ENCODE measurements at places on chromosomes 5 and 9. TPM values are rescaled to one million over a fixed set of nuclear protein-coding genes. Genes with fewer than 3 reads are reported as not detected.

Gene CKMT2
- 1,081 TPM for total RNA-seq

Gene FOXD4L5
- not detected for total RNA-seq

- no peak for DNase-seq
These were observed 327.5 kb downstream of the CAAP1 start for GRCh38 chr9:26565118-26565517.

GRCh38 chr5:170485616-170485911 lies 18.3 kb upstream of the KCNIP1 start:
- no peak for DNase-seq

DNA sequence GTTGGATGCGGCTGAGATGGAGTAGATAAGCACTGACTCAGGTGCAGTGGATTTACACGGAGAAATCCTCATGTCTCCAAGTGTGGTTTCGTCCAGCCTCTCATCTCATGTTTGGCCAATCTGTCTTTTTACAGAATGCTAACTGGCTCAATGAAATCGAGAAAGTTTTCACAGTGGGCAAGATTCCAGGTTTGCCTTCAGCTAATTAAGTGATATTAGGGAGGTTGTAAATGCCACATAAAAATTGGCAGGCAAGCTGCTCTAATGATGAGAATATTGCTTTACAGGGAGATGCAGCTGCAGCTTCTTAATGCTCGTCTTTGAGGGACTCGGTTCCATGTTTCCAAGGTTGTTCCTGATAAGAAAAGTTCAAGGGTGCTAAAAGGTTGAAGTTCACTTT lies 23.7 kb downstream of the BARHL1 start:
- DNase-seq: no peak

- DNase-seq: no peak
These were observed 134.6 kb upstream of the HMHB1 start for GRCh38 chr5:143677403-143677802.

DNA sequence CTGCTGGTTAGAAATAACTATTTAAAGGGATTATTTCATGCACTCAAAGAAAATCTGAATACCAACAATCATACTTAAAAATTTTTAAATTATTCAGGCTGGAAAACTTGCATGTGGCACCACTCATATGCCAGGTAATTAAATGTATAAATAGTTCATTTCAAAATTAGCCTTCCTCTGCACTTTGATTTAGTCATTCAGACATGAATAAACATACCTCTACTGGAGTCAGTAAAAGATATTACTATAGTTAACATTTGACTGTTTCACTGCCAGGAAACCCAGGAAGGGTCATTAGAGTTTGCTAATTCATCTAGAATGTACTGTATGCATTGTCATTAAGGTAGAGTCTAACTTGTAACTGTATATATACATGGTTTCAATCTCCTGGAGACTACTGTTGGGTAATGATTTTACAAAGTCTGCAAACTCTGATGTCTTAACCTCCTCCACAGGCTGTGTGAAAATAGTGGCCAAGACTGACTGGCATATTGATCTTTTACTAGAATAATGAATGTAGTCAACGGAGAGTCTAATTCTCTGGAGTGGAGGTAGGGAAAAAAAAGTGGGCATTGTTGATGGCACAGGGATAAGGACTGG lies 43.7 kb downstream of the TEX10 start:
- DNase-seq: no peak

- DNase-seq: no peak
These were observed 313.0 kb upstream of the ZNF608 start for GRCh38 chr5:125059255-125060002.

DNA sequence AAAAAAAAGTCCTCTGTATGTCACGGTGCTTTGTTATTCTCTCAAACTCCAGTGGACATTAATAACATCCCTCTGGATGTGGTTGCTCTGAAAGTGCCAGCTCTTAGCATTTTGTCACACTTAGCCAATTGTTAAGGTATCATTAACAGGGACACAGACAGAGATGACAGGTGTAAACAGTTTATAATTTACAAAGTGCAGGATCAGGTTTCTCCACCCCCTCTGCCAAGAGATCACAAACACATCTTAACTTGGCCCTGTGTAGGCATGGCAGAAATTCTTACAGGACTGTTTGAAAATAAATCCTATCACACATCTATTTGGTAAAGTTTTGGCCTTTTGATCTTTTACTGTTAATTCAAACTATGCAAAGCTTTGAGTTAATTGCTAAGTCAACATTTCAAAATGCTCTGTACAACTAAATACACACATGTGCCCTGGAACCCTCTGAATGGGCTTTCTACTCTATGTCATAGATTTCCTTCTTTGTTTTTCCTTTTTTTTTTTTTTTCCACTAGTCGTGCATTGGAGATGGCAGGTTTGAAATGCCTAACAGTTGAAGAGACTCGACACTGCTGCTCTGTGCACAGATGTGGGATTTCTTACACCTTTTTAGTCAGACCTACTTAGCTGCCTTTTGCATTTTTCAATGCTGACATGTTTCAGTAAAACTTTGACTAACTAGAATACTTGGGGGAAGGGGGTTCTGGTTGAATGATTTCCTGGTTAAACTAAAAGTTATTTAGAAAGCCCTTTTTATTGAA lies 41.7 kb downstream of the SEMA6A start:
- peak; percentile 13 for DNase-seq

GRCh38 chr5:84218546-84218945 lies 166.1 kb downstream of the EDIL3 start:
- DNase-seq: no peak

DNA sequence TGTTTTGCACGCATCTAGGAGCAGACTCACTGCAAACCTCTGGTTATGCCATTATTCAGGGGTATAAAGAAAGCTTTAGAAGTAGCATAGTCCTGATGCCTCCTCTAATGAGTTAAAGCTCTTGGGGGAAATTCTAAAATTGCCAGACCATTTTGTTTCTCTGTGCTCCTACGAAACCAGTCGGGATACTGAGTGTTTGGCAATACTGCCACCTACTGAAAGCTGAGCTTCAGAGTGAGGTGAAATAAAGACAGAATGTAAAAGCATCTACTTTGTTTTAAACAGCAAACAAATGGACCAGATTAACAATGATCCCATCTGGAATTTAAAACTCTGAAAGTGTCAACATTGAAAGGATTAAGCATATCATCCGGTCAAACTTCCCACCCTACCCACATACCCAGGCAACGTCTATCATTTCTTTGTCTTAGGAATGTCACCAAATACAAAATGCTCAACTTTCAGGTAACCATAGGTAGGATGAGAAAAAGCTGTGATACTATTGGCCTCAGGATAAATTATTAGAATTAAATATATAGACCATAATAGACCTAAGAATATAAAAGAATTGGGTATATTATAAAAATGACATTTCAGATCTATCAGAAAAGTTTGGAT lies 77.8 kb upstream of the SHISAL2B start:
- no peak for DNase-seq

DNA sequence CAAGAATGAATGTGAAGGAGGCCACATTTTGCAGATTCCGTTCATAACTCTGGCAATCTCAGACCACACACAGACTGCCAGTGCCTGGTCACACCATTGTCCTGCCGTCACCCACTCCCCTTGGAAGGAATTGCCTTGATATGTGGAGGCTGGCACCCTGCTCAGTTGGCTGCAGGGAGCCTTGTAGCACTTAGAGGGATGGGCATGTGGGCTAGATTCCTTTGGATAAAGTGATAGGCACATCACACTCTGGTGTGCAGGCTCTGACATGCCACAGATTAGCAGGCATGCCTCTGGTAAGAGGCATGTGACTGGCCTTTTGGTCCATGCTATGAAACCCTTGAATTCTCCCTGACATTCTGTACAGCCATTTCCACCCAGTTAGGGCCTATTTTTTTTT lies 254.6 kb upstream of the PIK3R1 start:
- DNase-seq: no peak
